ENCODE measurements at places on chromosomes 3 and 15.

DNA sequence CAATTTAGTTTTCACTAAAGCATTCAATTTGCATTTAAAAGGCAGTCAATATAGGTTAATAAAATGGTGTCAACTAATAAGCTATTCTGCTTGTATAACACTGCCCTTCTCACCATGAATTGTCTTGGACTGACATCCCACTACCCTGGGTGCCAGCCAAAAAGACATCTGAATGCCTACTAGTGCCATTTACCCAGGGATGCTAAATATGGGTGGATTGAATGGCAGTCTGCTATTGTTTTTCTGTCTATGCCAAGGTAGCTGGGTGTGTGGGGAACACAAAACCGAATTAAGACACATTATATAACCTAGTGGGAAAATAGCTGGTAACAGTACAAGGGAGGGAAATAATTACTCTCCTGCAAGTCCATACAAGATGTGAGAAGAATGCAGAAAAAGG lies 240.0 kb upstream of the CFAP20DC start:
- no peak for DNase-seq

GRCh38 chr3:94225148-94225865 lies 162.4 kb downstream of the NSUN3 start:
- DNase-seq = no peak

DNA sequence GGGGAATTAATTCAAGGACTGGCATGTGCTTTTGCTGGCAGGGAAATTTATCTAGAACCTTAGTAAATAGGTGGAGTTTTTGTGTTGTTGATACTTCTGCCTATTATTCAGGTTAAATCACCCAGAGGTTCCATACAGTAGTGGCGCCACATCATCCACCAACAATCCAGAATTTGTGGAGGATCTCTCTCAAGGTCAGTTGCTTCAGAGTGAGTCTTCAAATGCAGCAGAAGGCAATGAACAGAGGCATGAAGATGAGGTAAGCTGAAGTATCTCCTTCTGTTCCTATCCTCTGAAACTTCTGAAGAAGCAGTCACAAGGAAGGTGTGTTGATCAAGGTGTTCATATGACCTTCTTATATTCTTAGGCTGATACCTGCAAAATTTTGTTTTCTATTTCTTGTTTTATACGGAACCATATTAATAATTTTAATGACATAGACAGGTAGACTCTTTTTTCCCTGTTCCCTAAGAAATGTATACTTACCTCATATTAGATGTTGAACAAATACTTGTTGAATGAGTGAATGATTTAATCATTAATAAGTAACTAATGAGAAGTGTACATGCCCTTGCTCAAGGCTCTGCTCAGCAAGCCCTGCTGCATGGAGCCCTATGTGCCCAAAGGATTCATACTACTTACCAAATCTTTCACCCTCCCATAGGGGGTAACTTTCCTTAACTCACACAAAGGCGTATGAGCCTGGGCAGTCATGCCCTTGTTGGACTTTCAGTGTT lies 43.6 kb downstream of the HMG20A start:
- DNase-seq = no peak

GRCh38 chr3:192863091-192863420 lies 54.6 kb downstream of the MB21D2 start:
- DNase-seq = no peak

DNA sequence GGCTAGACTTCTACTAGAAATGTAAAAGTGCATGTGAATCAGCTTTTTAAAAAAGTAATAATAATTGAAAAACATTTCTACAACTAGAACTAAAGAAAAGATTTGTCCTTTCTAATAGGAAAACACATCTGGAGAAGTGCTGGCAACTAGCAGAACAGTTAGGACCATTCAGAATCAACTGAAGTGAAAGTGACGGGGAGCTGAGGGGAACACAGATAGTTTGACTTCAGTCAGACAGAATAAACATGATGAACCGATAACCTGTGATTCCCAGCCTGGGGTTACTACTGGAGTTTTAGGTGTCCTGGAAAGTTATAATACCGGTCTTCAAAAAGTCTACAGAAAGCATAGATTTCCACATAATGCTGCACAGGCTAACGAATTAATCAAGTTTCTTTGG lies 28.1 kb downstream of the OPA1 start:
- no peak for DNase-seq

- DNase-seq = no peak
Measured at GRCh38 chr3:146431240-146431639, 38.1 kb downstream of the PLSCR2 start.

DNA sequence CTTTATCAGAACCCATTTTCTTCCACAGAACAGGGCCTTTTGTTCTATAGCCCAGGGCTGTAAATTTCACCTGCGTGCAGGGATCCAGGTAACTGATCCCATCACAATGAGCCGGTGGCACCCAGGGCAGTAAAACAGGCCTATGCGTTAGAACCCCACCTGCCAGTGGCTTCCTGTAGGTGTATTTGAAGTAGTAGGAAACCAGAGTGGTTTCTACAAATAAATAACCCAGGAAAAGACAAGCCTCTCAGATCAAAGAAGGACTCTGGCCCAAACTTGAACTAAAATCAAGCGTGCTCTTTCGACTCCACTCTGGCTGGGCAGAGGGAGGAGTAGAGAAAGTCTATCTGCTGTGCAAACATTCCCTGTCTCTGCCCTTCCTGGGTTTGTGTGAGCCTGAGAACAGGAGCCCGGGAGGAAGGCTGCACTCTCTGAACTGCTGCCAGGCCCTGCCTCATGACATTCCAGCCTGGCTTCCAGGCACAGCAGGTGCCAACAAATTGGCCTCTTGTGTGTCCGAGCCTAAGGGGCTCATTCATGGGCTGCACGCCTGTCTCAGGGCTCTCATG lies 77.7 kb downstream of the CEMIP start:
- DNase-seq = no peak

- DNase-seq = no peak
Measured at GRCh38 chr3:82802501-82802900, 1041.1 kb upstream of the GBE1 start.

- DNase-seq = no peak
Measured at GRCh38 chr15:69400850-69401249, 13.3 kb upstream of the KIF23 start.

DNA sequence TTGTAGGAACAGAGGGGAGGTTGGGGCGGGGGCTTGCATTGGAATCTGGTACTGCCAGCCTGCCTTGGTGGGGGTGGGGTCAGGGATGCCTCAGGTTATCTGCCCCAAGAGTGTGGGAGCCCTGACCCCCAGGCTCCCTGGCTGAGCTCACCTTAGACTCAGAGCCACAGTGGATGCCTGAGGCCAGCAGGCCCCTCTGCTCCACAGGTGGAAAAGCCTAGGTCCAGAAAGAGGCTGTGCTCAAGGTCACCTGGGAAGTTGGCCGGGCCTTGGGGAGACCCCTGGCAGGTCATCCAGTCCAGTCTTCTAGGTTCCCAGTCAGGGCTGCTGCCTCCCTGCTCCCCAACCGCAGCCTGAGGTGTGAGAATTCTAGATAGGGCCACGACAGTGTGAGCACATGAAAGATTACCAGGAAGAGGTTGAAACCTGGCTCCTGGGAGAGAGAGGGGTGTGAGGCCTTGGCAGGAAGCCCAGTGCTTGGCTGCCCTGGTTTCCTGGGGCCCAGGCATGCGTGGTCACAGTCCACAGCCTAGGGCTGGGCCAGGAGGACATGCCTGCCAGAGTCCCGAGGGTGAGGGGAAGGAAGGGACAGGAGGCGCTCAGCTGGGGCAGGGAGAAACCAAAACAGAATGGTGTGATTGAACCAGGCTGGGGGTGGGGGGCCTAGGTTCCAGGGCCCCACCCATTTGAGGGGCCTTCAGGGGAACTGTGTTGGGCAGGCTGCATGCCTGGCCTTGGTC lies 4.9 kb downstream of the HDAC11 start:
- DNase-seq = no peak

DNA sequence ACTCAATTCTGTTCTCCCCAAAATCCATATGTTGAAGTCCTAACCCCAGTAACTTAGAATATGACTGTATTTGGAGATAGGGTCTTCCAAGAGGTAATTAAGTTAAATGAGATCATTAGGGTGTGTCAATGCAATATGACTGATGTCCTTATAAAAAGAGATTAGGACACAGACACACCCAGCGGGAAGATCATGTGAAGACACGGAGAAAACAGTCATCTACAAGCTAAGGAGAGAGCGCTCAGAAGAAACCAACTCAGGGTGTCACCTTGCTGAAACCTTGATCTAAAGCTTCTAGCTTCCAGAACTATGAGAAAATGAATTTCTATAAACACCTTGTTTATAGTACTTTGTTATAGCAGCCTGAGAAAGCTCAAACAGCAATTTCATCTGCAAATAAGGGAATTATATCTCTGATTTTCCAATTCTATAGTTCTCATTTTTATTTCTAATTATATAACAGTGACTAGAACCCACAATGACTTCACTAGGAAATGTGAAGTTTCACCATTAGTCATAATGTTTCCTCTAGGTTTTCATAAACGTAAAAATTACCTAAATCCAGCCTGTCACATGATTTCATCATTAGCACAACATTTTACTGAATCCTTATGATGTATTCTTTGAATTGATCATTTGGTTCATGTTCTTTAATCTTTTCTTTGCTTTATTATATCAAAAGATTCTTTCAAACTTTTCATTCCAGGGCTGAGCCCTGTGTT lies 459.1 kb upstream of the MDFIC2 start:
- DNase-seq = no peak

- DNase-seq = no peak
Measured at GRCh38 chr15:78156653-78157052, 7.5 kb downstream of the IDH3A start.

DNA sequence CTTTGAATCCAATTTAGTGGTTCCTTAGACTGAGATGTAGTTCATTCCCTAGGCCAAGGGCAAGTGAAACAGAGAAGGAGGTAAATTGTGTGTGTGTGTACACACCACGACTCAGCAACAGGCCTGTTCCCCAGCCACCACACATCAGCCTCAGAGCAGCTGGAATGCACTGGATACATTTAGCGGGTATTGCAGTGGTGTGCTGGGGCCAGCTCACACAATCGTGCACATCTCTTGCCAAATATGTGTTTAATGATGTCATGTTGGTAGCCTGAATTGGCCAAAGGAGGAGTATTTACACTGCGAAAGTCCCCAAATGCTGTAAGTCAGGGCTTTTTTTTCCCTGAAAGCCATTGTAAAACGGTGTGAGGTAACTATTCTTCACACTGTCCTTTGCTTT lies 82.3 kb downstream of the RBPMS2 start:
- DNase-seq = no peak

- no peak for DNase-seq
Measured at GRCh38 chr3:176595307-176595706, 602.0 kb downstream of the TBL1XR1 start.

- DNase-seq = no peak
Measured at GRCh38 chr3:169818316-169818715, 5.6 kb upstream of the LRRC34 start.

DNA sequence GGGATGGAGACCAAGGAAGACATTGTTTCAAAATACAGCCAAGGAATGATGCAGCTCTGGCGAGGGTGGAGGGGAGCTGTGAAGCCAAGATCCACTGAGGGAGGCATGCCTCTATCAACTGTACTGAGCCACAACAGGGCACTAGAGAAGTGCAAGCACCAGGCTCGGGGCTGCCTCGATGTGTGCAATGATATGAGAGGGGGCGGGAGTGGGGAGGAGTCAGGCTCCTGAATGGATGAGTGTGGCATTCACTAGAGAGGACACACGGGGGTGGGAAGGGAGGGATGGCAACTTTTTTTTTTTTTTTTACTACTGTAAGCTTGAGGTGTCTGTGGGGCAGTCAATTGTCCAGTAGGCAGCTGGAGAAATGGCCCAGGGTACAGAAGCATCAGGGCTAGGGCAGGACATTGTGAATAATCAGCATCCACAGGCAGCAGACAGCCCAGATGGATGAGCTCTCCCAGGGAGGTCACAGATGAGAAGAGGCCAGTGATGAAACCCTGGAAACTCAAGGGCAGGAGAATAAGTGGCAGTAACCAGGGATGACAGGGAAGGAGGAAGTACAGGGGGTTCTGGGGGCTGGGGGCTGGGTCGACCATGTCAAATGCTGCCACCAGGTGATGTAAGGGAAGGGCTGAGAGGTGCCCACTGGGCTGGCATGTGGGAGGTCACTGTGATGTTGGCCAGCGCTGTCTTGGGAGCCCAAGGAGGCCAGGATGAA lies 5.9 kb downstream of the STOML1 start:
- no peak for DNase-seq

DNA sequence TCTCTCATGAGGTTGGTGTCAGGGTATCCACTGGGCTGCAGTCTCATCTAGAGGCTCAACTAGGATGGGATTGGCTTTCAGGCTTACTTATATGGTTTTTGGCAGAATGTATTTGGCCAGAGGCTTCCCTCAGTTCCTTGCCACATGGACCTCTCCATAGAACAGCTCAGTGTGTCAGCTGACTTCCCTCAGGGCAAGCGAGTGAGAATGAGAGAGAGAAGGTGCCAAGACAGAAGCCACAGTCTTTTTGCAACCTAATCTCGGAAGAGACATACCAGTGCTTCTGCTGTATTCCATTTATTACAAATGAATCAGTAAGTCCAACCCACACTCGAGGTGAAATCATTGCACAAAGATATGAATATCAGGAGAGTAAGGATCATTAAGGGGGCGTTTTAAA lies 129.2 kb downstream of the CCNL1 start:
- DNase-seq = no peak

GRCh38 chr15:63019511-63020109 lies 22.9 kb upstream of the TPM1 start:
- DNase-seq = no peak

GRCh38 chr15:85289677-85290365 lies 90.6 kb upstream of the AKAP13 start:
- peak; percentile 64 for DNase-seq

DNA sequence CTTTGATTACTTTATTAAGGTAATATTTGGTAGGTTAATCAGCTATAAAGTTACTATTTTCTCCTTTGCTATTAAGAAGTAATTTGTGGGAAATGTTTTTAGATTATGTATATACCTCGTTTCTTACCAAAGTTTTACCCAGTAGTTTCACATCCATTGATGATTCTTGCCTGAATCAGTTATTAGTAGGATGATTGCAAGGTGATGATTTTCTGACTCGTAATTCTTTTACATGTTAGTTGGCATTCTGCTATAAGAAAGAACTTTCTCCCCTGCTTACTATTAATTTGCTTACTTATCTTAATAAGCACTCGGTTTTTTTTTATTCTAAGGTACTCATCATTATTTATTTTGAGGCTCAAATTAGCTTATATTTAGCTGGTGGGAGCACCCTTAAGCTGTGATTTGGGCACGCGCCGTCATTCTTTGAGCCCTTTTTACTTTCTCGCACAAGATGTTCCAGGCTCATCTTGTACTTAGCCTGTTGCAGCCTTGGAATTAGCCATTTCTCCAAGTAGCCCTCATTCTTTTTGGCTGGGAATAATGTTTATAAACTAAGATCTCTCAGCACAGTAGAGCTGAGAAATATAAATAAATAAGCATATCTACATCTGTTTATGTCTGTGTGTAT lies 15.3 kb downstream of the USP3 start:
- no peak for DNase-seq
